Stimulated activated CD8-positive, alpha-beta memory T cell treated with anti-CD3 and anti-CD28 coated beads, Interleukin-4, amount 100 ng/mL, for 4 hours (primary cell): ENCODE measurements at places on chromosomes 4 and X.

- DNase-seq, result no peak
Measured at GRCh38 chr4:153119626-153120025, 84.6 kb upstream of the TRIM2 start.

DNA sequence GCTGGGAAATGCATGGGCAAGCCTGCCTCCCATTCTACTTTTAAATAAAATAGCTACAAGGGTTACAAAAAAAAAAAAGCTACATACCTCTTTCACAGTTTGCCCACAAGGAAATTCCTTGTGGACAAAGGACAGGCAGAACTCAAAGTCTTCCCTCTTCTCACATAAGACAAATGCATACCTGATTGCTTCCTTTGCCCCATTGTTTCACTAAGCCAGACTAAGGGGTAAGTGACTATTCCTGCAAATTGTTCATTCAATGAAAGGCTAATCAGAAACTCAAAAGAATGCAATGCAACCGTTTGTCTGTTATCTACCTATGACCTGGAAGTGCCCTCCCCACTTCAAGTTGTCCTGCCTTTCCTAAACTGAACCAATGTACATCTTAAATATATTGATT is 780.6 kb downstream of the FAM133A start:
- DNase-seq, result no peak

DNA sequence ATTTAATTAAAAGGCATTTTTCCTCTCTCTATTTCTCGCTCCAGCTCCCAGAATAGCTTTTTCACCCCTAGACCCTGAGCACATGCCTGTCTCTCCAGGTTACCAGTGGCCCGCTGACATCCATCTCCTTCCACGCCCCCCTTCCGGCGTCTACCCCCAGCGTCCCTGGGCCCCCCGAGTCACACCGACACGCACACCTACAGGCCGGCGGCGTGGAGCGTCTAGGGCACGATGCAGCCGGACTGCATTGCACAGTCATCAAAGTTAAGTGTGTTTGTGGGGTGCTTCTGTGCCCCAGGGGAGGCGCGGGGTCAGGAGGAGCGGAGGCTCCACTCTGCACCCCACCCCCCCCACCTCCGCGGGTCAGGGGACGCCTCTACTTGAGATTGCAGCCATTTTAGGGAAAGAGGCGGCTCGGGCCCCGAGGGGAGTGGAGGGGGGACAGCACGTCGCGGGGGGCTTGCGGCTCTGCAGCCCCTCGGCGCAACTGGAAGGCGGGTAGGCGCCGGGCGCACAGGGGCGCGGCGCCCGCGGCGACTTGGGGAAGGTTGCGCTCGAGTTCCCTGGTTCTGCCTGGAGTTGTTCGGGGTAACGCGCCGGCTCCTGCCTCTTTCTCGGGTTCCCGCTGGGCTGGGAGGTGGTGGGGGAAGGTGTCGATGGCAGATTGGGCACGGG is 112.7 kb downstream of the DHX15 start:
- no peak for DNase-seq

- no peak for DNase-seq
Measured at GRCh38 chr4:159023741-159024140, 79.1 kb upstream of the RAPGEF2 start.

- no peak for DNase-seq
Measured at GRCh38 chrX:97039363-97040029, 155.8 kb downstream of the RPA4 start.

GRCh38 chr4:7797330-7797729 is 142.3 kb downstream of the AFAP1 start:
- no peak for DNase-seq

DNA sequence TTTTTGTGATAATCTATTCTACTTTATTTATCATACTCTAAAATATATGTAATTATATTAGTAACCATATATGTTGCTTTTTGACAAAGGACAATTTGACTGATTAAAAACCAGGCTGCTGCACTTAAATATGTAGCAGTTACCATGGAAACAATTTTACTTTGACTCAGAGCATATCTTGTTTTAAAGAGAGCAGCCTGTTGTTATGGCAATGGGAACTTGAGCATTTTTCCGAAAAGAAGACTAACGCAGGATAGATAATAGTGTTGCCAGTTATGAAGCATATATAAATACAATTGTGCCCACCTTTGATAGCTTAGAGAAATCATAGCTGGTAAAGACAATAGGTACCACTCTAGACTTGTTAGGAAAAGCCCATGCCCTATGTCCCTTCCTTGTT is 283.0 kb downstream of the GASK1B start:
- DNase-seq, result no peak

DNA sequence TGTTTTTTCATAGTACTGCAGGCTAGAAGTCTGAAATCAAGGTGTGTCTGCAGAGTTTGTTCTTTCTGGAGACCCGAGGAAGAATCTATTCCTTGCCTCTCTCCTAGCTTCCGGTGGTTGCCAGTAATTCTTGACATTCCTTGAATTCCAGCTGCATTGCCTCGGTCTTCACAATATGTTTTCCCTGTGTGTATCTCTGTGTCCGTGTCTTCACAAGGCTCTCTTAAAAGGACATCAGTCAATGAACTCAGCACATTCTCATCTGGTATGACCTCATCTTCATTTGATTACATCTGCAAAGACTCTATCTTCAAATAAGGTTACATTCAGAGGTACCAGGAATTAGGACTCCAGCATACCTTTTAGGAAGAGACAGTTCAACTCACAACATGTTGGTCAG is 163.4 kb downstream of the BANK1 start:
- DNase-seq, result no peak

- DNase-seq, result no peak
Measured at GRCh38 chr4:185567381-185568376, 32.4 kb upstream of the PDLIM3 start.

- DNase-seq, result no peak
Measured at GRCh38 chr4:21470535-21470934, 478.0 kb downstream of the KCNIP4 start.

- no peak for DNase-seq
Measured at GRCh38 chr4:111535792-111536191, 609.5 kb upstream of the FAM241A start.

GRCh38 chrX:125198546-125198945 is 121.1 kb upstream of the TEX13C start:
- no peak for DNase-seq

GRCh38 chr4:148735432-148736155 is 293.4 kb upstream of the NR3C2 start:
- no peak for DNase-seq

DNA sequence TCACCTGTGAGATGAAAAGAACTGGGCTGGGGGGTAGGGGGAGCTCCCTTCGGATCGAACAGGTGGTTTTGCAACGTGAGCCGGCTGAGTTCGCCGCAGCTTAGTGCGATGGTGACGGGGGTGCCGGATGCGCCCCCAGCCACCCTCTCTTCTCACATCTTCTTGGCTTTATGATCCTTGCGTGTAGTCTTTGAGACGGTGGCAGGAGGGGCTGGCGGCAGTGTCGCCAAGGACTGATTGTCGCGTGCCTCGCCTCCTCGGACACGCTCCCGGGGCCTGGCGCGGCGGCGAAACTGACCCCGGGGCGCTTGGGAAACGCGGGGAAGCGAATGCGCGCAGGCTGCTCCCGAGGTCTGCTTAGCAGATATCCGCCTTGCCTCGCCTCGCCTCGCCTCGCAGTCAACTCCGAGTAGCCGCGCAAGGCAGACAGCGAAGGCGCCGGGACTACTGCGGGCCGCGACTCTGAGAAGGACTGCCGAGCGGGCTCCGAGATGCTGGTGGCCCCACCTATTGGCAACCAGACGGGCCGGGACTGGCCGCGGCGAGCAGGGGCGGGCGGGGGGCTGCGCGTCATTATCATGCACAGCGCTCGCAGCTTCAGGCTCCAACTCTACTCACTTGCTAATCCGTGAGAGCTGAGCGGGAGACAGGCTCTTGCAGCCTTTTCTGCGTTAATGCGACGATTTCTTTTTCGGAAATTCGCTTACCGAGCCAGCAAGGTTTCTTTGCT is 1.5 kb downstream of the GRID2 start:
- DNase-seq, result no peak

- no peak for DNase-seq
Measured at GRCh38 chrX:47148946-47149345, 3.9 kb downstream of the RBM10 start.

DNA sequence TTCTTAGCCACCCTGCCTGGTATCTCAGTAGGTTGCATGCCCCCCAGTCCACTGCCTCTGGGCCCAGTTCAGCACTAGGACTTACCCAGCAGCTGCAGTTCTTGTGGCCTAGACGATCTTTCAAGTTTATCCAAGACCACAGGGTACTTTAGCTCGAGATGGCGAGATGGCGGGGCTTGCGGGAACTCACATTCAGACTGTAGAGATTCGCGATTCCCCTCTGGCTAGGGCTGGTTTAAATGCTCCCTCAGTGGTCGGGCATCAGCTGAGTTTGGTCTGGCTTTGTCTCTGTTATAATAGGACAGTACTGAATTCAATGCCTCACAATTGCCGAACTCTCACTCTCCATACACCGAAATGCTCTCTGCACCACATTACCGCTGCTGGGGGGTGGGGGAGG is 18.4 kb upstream of the RFC1 start:
- DNase-seq, result no peak

DNA sequence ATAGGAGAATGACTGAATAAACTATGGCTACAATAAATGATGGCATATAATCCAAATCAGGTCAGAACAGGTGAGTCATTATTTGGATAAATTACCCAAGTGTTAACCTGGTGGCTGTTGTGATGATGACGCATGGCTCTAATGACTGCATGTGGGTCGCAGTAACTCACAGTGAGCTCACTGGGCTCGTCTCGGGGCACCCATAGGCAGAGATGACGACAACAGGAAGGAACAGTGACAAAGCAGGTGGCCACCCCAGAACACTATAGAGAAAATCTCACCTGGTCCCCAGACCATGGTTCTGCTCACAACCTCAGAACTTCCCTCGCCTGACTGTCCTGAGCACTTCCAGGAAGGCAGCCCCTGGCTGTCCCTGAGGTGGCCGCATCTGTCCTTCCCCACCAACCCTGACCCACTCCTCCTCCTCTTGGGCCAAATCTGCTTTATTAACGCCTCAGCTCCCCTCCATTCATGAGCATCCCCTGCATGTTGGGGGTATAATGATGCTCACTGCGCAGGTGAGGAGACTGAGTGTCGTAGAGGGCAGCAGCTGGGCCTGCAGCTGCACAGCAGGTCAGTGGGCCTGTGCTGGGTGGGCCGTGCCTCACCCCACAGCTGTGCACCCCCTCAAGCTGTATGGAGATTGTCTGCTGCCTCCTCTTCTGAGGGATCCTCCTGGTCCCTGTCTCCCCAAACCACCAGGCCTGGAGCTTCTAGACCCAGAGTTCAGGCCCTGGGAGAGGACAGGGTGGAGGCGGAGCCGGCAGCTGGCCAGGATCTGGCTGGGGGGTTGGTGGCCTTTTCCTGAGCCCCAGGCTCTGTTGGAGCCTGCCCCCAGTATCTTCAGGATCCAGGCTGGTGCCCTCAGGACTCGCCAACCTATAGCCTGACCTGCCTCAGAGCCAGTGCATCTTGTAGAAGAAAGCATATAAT is 30.9 kb upstream of the FAM156A start:
- DNase-seq, result no peak

GRCh38 chrX:116272322-116272721 is 101.8 kb downstream of the AGTR2 start:
- no peak for DNase-seq

DNA sequence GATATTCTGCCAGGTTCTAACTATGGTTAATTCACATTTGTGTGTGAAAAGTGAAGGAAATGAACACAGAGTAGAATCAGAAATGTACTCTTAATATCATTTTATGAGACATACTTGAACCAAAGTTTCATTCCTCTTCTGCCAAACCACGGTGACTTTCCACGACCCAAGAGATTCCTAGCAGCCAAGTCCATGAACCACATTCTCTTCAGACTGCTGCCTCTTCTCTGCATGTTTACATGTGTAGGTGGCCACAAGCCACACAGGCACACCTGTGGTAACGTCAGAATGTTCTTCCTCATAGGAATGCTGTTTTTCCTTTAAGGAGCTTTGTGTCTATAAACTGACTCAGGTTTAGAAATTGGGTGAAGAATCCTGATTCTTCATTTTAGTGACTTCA is 1411.2 kb downstream of the RAPGEF2 start:
- no peak for DNase-seq

DNA sequence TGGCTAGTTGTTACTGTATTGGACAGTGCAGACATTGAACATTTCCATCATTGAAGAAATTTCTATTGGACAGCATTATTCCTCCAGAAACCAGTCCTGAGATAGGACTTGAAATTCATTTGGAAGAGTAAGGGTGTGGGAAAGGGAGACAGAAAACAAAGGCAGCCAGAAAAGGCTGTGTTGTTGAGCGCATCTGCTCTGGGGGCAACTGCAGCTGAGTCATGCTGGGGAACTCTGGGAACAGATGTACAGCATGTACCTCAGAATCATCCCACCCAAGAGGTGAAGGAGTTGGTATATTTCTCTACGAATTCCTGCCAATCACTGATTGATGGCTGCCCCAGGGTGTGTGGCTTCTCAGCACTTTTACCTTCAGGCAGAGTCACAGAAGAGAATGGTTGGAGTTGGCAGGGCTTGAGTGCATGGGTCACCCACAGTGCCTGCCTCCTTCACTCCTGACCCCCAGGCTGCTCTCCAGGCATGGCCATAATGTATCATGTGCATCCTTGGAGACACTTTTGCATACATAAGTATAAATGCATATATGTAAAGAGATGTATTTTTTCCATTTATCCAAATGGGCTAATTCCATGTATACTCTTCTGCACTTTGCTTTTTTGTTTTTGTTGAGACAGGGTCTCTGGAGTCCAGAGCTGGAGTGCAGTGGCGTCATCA is 39.4 kb downstream of the GEMIN8 start:
- no peak for DNase-seq

- DNase-seq, result no peak
Measured at GRCh38 chrX:9775930-9776329, 10.3 kb upstream of the GPR143 start.

DNA sequence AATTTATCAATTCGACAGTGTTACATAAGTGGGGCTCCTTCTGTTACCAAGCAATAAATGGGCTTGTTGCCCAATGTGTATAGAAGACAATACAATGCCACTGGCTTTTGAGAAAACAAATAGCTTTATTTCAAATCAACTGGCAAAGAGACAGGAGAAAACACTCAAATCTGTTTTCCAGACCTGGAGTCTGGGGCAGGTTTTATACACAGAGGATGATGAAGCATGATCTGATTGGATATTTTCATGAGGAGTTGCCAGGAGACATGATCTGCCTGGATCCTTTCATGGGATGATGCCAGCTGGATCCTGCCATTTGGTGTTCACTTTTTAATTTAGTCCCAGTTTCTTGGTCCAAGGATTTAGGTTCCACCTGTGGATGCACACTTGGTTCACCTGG is 287.9 kb downstream of the CXXC4 start:
- no peak for DNase-seq
